ENCODE measurements at places on chromosomes 6 and 20. TPM values are rescaled to one million over a fixed set of nuclear protein-coding genes. Genes with fewer than 3 reads are reported as not detected.

GRCh38 chr6:63661769-63662168 lies 26.2 kb downstream of the PHF3 start:
- DNase-seq: no peak

GRCh38 chr6:18362058-18362561 lies 25.0 kb upstream of the RNF144B start:
- DNase-seq: no peak

DNA sequence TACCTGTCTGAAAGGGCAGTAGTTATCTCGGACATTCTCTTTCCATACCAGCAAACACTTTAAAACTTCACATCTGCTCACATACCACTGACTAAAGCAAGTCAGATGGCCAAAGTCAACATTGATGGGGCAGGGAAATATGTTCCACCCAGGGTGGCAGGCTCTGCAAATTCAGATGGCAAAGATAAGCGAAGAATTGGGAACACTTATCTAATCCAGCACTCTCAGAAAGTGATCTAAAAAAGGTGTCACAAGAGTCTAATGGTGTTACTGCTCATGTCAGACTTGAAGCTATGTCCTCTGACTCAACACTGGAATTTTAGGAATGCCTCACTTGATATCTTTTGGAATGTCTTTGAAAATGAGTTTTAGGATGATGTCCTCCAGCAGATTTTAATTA lies 1086.2 kb downstream of the KIF16B start:
- no peak for DNase-seq

Gene C6orf58
- total RNA-seq: not detected

- DNase-seq: no peak
These were observed 72.3 kb upstream of the SOX4 start for GRCh38 chr6:21521276-21521675.

GRCh38 chr6:129262661-129263060 lies 379.7 kb downstream of the LAMA2 start:
- DNase-seq: no peak

Gene RNF8
- 13.6 TPM for total RNA-seq

DNA sequence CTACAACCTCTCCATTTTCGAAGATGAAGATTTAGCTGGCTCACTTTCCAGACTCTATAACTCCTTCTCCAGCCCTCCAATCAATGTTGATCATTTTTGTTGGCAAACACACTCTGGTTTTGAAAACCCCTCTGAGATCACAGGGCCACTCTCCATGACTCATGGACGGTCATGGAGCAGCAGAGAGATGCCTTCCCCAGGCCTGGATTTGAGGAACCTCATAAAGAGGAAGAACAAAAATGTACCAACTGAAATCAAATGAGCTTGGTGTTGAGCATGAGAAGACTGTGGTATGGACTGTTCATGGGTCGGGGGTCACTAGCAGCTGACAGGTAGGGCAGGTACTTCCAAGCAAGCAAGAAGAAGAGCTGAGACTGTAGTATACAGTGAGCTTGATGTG lies 112.8 kb upstream of the INSM1 start:
- no peak for DNase-seq

- DNase-seq: peak; percentile 37
These were observed 16.3 kb downstream of the GTSF1L start for GRCh38 chr20:43710370-43711044.

GRCh38 chr6:163098827-163099479 lies 315.6 kb upstream of the QKI start:
- no peak for DNase-seq

DNA sequence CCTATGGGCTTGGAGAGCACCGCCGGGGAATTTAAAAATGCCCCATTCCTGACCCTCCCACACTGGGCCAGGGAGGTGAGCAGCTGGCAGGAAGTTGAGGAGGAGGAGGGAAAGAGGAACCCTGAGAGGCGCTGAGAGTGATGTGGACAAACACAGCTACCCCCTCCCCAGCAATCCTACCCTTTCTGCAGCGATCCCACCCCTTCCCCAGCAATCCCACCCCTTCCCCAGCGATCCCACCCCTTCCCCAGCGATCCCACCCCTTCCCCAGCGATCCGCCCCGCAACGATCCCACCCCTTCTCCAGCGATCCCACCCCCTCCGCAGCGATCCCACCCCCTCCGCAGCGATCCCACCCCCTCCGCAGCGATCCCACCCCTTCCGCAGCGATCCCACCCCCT lies 111.6 kb downstream of the SYCP2 start:
- DNase-seq: no peak

DNA sequence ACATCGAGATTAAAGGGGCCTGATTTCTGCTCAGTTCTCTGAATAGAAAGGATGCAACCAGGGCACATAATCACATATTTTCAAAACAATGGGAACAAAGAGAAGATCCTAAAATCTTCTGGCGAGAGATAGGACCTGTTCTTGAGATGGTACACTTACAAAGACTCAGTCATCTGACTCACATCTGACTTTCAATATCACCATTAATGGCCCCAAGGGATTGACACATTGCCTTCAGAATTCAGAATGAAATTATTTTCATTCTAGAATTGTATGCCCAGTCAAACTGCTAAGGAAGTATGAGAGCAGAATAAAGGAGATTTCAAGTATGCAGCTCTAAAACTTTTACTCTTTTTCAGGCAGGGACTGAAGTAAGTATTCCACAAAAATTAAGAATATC lies 240.7 kb upstream of the POU3F2 start:
- DNase-seq: no peak

DNA sequence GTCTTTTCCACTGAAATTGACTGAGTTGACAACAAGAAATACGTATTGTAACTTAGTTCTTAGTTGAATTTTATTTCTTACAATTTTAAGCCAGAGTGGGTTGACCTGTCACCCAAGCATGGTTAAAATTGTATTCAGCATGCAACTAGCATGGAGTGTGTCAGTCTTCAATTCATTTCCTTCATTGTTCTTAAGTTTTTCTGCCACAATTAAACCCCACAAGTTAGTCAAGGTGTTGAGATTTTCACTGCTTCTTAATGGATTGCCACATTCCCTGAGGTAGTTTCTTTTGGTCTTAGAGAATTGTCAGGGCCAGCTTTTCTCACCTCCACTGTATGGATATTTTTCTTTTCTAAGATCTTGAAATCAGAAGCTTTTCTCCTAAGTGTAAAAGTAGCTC lies 2.1 kb downstream of the PTPN1 start:
- DNase-seq: no peak

DNA sequence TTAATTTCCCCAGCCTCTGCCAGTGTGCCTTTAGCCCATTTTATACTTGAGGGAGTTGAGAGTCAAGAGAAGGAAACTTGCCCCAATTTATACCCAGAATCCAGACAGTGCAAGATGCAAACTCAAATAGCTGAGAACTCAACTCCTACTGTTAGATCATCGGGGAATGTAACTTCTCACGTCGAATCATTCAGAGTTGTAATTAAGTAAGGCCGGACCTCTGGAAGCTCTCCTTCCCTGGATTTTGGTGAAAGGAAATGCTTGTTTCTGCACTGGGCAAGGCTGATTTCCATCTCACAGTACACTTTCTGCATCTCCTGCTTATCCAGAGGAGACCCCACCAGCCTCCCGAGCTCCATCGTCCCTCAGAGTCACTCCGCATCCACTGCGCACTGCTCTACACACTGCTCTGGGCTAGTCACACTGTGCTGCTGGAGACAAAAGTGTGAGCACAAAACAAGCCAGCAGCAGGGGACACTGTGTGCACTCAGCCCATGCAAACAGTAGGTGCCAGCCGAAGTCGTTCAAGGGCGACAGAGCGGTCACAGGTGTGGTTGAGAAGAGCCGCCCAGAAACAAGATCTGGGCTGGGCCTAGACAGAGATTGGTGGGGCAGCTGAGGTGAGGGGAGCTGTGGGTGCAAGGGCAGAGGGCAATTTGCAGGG lies 150.4 kb upstream of the QKI start:
- no peak for DNase-seq

- no peak for DNase-seq
These were observed 628.9 kb downstream of the HTR1B start for GRCh38 chr6:76834399-76834798.

- no peak for DNase-seq
These were observed 7.1 kb upstream of the ZNF318 start for GRCh38 chr6:43376551-43376981.

DNA sequence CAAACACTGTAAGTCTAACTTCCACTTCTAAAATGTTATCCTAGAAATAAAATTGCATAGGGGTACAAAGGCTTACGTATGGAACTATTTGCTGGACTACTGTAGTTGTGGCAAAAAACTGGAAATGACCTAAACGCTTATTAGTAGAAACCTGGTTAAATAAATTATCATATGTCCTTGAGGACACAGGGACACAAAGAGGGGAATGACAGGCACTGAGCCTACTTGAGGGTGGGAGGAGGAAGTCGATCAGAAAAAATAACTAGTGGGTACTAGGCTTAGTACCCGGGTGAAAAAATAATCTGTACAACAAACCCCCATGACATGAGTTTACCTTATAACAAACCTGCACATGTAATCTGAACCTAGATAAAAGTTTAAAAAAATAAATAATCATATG lies 28.4 kb downstream of the BCAS1 start:
- no peak for DNase-seq

GRCh38 chr6:126926926-126927325 lies 191.5 kb upstream of the RSPO3 start:
- DNase-seq: no peak

DNA sequence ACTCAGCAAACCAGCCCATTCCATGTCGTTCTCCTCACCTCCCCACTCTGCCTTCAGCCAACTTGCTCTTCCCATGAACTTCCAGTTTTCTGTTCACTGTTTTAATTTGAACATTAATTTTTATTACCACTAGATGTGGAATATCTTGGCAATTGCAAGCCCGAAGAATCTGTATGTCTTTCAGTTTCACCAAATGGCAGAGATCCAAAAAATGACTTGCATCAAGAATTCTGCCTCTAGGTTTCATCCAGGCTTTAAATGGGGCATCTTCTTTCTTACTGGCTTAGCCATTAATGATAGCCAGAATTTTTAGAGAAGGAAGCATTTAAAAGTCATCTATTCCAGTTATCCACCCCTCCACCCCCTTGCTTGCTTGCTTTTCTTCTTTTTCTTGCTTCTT lies 39.0 kb downstream of the CAP2 start:
- DNase-seq: no peak

GRCh38 chr6:16168858-16169257 lies 40.0 kb downstream of the MYLIP start:
- no peak for DNase-seq

Gene MDFI
- total RNA-seq: 6.5 TPM

DNA sequence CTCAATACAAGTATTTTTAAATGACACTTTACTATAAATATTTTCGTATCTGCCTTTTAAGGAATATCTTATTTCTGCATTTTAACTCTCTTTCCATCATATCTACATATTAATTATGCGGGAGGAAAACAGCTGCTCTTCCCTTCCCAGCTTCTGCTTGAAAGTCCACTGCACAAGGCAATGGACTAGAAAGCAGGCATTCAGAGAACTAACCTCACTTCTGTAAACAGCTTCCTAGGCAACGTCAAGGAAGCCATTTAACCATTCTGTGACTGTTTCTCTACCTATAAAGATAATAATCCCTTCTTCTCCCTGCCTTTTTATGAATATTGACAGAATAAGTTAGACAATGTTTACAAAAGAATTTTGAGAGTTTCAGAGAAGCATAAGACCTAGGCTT lies 319.4 kb downstream of the BTBD9 start:
- DNase-seq: no peak

- DNase-seq: no peak
These were observed 116.1 kb upstream of the CDH4 start for GRCh38 chr20:61135968-61136367.
